ENCODE measurements at places on chromosomes 16 and 17. TPM values are rescaled to one million over a fixed set of nuclear protein-coding genes. Genes with fewer than 3 reads are reported as not detected.

- DNase-seq: peak; percentile 90
Measured at GRCh38 chr16:49023050-49023449, 258.6 kb downstream of the CBLN1 start.

DNA sequence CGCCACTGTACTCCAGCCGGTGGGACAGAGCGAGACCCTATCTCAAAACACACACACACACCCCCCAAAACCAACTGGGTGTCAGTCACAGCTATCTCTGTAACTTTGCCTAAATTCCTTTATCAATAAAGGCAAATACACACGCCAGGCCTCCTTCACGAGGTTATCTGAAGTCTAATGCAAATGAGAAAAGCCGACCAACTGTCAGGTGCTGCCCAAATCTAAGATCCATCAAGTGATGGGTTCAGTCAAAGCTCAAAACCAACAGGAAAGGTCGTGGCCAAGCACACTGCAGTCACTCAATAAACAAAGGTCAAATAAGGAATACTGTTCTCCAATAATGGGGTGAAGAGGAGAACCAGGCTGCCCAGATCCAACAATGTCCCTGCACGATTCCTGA is 1.1 kb downstream of the ANKFY1 start:
- DNase-seq: no peak

The CACNA1H gene
- 0.27 TPM for total RNA-seq

The CLDN9 gene
- not detected for total RNA-seq

DNA sequence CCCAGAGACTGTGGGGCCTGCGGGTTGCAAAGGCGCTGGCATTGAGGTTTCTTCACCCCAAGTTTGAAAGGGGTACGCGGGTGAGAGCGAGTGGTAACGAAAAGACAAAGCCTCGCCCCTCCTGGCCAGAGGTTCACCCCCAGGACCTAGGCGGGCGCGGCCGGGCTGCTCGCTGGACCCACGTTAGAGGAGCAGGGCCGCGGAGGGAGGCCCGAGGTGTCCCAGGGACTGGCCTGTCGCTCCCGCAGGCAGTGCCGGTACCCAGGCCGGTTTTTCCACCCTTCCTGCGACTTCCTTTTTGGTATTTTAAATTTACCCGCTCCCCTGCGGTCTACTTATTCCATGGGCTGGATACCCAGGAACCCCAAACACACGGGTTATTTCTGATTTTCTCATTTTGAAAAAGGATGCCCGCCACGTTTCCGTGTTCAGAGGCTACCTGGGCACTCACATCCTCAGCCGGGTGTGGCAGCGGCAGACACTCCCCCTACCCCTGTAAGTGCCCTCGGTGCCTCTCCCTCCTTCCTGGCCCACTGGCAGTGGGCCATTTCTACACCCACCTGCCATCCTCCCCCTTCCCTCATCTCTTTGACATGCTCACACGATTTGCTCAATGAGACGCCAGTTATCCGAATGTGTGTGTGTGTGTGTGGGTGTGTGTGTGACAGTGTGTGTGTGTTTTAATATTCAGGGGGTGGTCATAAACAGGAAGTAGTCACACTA is 1.6 kb upstream of the FOXL1 start:
- no peak for DNase-seq

GRCh38 chr17:71460943-71461342 is 659.9 kb upstream of the SOX9 start:
- DNase-seq: peak; percentile 25

The CCL4L2 gene
- not detected for total RNA-seq

DNA sequence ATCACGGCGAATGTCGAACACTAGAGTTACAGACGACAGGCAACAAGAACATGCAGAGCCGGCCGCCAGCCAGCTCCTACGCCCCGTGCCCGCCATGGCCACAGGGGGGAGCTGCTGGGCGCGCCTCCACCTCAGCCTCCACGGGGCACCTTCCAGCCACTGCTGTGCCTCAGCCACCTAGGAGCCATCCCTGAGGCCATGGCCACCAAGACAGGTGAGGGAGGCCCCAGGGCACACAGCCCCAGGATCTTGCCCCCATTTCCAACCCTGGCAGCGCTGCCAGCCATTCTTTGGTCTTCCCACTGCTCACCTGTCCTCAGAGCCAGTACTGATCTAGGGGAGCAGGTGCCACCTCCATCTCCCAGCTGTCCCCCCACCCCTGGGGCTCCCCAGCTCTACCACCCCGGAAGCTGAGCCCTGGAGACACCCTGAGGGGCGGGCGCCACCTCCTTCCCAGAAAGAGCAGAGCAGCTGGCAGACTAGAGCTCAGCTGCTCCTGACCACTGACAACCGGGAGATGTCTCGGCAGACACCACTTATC is 11.8 kb downstream of the GNPTG start:
- no peak for DNase-seq

GRCh38 chr17:5897275-5897911 is 172.8 kb upstream of the WSCD1 start:
- no peak for DNase-seq

The KRTAP4-6 gene
- not detected for total RNA-seq

- no peak for DNase-seq
Measured at GRCh38 chr16:1167276-1168107, 14.6 kb downstream of the CACNA1H start.

GRCh38 chr17:75756451-75757085 is 8.4 kb downstream of the GALK1 start:
- no peak for DNase-seq

- no peak for DNase-seq
Measured at GRCh38 chr17:81656118-81656743, at the start of gene PDE6G. Gene PDE6G, minus strand, starts transcription at chr17:81656542. Its CDS starts 3,237 bp downstream, at chr17:81653305.

The SNX20 gene
- not detected for total RNA-seq

DNA sequence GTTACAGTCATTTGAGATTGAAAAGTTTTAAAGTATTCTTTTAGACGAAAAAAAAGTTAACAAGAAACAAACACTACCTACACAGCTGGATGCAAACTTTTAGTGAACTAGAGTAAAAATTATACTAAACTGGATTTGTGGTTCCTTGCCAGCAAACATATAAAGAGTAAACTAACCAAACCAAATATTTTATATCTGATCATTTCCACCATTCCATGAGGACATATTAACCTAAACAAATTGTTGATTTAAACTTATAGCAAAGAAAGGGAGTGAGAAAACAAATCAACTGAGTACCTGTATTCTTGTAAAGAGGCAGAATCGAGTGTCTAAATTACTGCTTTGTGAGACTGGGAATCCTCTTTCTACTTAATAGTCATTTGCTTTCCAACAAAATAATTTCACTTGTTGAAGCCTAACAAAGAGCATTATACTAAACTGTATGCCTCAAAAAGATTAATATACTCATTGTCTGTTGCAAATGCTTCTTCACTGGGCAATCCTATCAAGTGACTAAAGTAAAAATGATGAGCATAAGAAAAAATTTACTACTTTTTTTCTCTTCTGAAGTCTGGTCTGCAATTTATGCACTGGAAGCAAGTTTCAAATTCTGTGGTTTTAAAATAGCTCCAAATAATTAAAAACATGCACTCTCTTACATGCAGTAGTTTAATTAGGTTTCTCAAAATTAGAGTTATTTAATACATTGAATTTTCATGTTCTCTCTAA is 37.5 kb downstream of the AKAP10 start:
- no peak for DNase-seq

DNA sequence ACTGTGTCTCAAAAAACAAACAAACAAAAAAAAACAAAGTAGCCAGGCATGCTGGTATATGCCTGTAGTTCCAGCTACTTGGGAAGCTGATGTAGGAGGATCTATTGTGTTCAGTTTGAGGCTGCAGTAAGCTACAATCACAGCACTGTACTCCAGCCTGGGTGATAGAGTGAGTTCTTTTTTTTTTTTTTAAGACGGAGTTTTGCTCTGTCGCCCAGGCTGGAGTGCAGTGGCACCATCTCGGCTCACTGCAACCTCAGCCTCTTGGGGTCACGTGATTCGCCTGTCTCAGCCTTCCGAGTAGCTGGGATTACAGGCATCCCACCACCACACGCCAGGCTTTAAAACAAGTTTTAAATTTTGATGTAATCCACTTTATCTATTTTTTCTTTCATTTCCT is 80.2 kb upstream of the STAC2 start:
- no peak for DNase-seq

GRCh38 chr17:29005936-29006511 is at the start of gene SEZ6:
Gene SEZ6, minus strand, starts transcription at chr17:29006033. Its CDS starts 164 bp downstream, at chr17:29005869.
- DNase-seq: peak; percentile 80

GRCh38 chr17:66690166-66690565 is 144.8 kb upstream of the CACNG5 start:
- no peak for DNase-seq

DNA sequence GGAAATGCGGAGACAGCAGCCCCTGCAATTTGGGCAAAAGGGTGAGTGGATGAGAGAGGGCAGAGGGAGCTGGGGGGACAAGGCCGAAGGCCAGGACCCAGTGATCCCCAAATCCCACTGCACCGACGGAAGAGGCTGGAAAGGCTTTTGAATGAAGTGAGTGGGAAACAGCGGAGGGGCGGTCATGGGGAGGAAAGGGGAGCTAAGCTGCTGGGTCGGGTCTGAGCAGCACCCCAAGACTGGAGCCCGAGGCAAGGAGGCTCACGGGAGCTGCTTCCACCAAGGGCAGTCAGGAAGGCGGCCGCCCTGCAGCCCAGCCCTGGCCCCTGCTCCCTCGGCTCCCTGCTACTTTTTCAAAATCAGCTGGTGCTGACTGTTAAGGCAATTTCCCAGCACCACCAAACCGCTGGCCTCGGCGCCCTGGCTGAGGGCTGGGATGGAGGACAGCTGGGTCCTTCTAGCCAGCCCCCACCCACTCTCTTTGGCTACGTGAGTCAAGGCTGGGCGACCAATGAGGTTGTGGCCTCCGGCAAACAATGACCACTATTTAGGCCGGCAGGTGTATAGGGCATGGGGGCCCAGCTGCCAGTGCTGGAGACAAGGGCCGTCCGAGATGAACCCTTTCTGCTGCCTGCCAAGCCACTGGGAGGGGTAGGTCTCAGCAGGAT is 507 bp downstream of the SERPINF1 start:
- DNase-seq: peak; percentile 34

DNA sequence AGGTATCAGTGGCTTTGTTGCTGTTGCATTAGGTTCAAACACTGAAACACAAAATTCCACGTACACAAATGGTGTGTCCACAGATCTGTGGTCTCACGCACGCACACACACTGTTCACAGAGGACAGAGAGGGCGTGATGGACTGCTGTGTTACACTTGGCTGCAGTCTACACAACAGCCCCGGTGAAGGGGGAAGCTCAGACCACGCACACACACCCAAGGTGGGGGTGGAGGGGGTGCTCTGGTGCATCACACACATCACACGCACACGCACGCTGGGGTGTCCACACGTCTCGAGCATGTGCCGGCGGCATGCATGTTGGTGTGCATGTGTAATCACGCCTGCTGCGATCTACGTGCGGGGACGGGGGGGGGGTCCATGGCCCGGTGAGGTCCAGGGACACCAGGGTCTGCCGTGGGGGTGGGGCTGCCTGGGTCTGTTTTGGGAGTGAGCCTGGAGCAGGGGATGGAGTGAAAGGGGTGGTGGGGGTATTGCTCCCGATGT is 7.3 kb downstream of the HSD3B7 start:
- no peak for DNase-seq

GRCh38 chr17:17526369-17526768 is 30.2 kb upstream of the RASD1 start:
- DNase-seq: no peak

DNA sequence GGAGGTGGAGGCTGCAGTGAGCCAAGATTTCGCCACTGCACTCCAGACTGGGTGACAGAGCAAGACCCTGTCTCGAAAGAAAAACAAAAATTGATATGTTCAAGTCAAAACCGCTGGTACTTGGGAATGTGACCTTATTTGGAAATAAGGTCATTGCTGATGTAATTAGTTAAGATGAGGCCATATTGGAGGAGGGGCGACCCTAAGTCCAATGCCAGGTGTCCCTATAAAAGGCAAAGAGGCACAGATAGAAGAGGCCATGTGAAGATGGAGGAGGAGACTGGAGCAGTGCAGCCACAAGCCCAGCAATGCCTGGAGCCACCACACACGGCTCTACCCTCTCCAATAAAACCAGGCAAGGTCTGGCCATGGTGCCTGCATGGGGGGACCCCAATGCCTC is 50.8 kb upstream of the JPH3 start:
- DNase-seq: no peak

- no peak for DNase-seq
Measured at GRCh38 chr16:25896411-25896810, 204.7 kb downstream of the HS3ST4 start.

- peak; percentile 77 for DNase-seq
Measured at GRCh38 chr16:55471448-55472097, 7.4 kb upstream of the MMP2 start.

GRCh38 chr17:19262650-19263631 is 25.8 kb downstream of the EPN2 start:
- no peak for DNase-seq

DNA sequence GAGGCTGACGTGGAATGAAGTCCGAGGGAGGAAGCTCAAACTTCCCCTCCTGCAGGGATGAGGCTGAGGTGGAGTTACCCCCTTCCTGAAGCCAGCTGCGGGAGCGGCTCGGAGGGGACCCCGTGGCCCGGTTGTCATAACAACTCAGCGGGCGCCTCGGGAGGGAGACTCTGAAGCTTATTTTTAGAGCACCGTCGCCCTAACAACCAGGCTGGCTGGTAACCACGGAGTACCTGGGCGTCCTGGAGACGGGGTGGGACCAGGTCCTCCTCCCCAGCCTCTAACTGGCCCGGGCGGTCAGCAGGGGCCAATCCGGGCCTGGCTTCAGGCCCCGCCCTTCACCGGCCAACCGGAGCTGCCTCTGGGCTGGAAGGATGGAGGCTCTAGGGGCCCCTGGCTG is 27.7 kb downstream of the NECAB2 start:
- no peak for DNase-seq

DNA sequence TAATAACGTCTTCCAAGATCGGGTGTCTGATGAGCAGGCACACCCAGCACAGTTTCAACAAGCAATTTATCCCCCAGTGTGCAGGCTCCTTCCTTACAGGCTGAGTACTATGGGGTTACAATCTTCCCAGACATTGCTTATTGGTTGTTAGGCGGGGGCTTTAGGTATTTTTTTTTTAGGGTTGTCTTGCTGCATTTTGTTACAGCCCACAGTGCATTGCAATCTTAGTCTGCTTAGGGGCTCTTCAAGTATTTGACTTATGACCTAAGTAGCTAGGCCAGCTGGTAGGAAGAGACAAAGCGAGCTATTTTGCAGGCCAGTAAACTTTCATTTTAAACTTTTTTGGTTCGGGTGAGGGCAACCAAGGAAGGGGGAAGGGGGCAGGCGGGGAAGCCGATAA is 5.8 kb downstream of the PLD6 start:
- no peak for DNase-seq

The SOST gene
- total RNA-seq: not detected

GRCh38 chr17:30599428-30600059 is 122.3 kb downstream of the GOSR1 start:
- DNase-seq: no peak

GRCh38 chr17:45287526-45288500 is 25.9 kb upstream of the SPATA32 start:
- no peak for DNase-seq

- no peak for DNase-seq
Measured at GRCh38 chr17:11334493-11334892, 93.5 kb downstream of the SHISA6 start.

The G6PC3 gene
- 22.8 TPM for total RNA-seq

All from MG63 (cell line).